Hematopoietic multipotent progenitor cell treated with erythropoietin and hydrocortisone succinate and interleukin-3 and kit ligand, for 8 days (in vitro differentiated cells): ENCODE measurements at places on chromosomes 2 and 18.
A peak's percentile ranks its signal among the peaks of the same experiment; 100 is the strongest.

GRCh38 chr2:160700021-160700814 lies 206.6 kb upstream of the RBMS1 start:
- no peak for DNase-seq

DNA sequence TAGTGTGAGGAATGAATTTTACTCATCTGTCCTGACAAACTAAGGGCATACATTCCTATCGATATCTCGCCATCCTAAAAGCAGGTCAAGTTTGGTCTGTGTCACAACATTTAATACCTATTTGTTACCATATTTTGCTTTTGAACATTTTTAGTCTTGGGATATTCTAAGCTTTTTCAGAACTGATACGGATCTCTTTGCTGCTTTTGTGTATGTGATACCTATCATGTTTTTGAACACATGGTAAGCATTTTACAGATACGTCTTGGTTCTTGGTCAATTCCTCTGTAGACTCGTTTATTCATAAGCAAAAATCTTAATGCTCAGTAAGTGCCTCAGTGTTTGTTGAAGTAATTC lies 592 bp downstream of the ZNF397 start:
- no peak for DNase-seq

DNA sequence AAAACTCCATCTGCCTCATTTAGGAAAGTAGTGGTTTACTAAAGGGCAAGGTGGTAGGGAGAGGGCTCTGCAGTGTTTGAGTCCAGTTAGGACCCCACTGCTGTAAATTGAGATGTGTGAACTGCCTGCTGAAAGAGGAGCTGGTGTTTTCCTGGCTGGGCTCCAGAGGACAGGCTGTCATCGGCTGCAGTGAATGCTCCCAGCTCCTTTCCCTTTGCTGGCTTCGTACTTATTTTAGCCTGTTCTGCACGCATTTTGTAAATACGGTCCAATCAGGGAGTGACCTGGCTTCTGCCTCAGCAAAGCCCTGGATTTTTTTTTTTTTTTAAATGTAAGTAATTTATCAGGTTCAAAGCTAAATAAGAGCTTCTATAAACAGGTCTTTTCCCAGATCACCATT lies 37.5 kb downstream of the SLC4A3 start:
- no peak for DNase-seq

DNA sequence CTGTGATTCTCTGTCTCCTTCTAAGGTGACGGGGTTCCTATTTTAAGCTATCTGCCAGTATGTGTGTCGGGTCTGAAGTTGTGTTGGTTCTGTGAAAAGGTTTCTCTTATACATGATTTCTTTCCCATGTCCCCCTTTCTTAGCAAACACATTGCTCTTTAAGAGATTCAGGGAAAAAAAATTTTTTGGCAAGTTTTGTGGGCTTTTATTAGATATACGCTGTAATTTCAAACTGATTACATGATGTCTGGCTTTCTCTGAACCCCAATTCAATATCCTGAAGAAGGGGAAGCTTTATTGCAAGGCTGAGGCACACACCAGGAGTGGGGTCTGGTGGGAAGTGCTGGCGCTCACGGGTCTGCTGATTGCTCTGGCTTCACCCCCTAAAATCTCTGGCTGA lies 210.6 kb downstream of the AGPS start:
- no peak for DNase-seq

- DNase-seq = no peak
These were observed 122.8 kb upstream of the L3MBTL4 start for GRCh38 chr18:6537475-6537874.

DNA sequence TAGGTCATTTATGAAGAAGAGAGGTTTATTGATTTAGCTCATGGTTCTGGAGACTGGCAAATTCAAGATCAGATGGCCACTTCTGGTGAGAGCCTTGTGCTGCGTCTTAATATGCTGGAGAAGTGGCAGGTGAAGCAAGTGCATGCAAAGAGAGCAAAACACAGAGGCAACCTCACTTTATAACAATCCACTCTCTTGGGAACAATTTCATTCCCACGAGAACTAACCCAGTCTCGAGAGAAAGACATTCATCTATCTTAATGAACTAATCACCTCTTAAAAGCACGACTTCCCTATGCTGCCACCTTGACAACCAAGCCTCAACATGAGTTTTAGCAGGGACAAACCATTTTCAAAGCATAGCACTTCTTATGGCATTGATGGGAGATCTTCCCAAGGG lies 186.5 kb upstream of the RASGRP3 start:
- no peak for DNase-seq

- peak; percentile 35 for DNase-seq
These were observed 15.6 kb downstream of the TRABD2A start for GRCh38 chr2:84865181-84865783.

DNA sequence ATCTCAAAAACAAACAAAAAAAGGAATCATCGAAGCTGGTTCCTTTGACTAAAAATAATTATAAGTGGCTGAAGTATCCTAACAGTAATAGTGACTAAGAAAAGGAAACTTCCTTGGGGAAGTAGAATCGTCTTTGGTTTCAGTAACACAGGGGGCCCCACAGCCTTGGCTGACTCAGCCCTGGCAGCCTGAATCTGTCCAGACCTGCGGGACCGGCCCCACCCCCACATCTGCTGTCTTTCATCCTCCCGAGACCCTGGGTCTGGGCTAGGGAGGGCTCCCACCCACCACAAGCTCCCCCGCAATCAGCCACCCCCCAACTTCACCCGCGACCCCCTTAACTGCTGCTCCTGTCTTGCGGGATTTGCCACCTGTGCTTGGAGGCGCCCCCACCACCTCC lies 1452.6 kb upstream of the ACVR2A start:
- no peak for DNase-seq

DNA sequence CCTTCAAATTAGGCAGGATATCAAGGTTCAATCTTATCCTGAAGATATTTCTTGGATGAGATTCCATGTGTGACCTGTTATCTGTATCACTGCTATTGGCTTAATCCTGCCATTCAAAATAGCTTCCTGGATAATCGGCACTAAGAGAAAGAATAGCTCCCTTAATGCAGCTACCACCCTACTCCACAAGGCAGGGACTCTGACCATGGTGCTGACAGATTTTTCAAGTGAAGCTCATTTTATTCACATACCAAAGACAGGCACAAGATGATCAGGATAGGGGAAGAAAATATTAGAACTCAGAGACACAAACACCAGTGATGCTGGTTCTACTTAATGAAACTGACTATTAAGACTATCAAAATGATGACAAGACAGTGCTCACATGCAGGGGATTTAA lies 74.9 kb downstream of the ORC4 start:
- no peak for DNase-seq

DNA sequence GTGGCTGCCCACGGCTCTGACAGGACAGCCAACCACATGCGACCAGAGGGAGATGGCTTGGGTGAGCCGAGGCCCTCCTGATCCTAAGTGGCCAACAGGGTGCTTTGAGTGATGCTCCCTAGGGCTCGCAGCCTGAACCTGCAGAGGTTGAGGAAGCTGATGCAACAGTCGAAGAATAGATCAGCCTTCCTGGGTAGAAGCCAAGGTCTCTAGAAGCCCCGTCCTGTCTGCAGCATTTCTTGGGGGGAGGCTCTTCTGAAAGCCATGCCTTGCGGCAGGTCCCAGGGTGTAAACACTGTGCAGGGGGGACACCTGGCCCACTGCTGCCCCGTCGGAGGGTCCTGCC lies 136.4 kb downstream of the HDAC4 start:
- DNase-seq = no peak

- peak; percentile 23 for DNase-seq
These were observed 2.8 kb upstream of the INPP4A start for GRCh38 chr2:98441706-98442450.

GRCh38 chr2:54208364-54209240 lies 47.4 kb downstream of the TSPYL6 start:
- no peak for DNase-seq

GRCh38 chr2:67581751-67582150 lies 184.6 kb downstream of the ETAA1 start:
- DNase-seq = peak; percentile 4

GRCh38 chr2:177275743-177276055 lies 11.2 kb upstream of the NFE2L2 start:
- DNase-seq = no peak

GRCh38 chr2:132701810-132702209 lies 31.8 kb upstream of the LYPD1 start:
- no peak for DNase-seq

- no peak for DNase-seq
These were observed 1845.6 kb upstream of the PIK3C3 start for GRCh38 chr18:40109252-40110049.

DNA sequence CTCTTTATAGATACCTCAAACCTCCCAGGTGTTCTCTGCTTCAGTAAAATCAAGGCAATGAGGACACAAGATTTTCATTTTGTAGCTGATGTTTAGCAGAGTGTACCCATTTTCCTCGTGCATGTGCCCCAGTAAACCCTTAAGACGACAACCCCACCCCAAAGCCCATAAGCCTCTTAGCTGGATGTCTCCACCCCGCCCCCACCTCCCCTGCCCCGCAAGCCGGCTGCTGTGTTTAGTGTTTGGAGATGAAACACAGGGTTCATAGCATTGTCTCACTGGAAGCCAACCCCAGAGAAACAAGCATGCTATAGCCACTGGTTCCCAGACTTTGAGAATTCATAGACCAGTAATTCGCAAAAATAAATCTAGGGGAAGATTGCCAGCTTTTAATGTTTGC lies 5.8 kb upstream of the SAG start:
- DNase-seq = no peak

GRCh38 chr2:226179010-226179409 lies 620.6 kb downstream of the IRS1 start:
- no peak for DNase-seq

- DNase-seq = peak; percentile 24
These were observed 584 bp upstream of the DNER start for GRCh38 chr2:229714736-229715541.

DNA sequence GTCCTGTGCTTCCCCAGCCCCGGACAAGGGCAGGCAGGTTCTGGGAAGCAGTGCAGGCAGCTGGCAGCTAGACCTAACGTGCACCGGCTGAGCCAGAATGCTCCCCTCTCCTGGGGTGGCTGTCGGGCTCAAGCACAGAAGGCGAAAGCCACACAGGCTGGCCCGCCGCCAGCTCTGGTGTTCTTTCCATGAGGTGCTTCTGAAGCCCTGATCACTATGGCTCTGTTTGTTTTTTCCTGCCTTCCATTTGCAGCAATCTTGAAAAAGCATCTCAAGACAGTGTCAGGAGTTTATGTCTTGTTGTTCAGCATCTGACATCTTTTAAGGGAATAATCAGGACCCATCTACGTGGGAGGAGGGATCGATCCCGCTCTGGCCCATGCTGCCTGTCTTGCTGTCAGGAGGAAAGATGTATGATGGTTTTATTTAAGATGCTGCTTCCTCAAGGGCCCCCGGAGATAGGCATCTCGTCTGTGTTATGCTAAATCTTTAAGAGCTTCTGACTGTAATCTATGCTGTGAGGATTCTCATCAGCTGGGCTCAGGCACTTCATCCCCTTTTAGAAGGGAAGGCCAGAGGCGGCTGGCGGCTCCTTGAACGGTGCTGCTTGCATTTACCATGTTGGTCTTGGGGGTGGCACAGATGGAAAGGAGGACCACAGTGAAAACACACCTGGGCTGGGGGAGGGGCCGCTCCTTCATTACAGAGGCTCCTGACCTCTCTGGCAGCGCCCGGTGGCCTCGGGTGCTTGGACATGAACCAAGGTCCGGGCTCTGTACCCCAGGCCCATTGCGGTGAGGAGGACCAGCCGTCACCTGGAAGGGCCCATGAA lies 118.5 kb upstream of the HDAC4 start:
- DNase-seq = peak; percentile 17

- DNase-seq = no peak
These were observed 184.5 kb upstream of the CWC22 start for GRCh38 chr2:180191432-180192124.

DNA sequence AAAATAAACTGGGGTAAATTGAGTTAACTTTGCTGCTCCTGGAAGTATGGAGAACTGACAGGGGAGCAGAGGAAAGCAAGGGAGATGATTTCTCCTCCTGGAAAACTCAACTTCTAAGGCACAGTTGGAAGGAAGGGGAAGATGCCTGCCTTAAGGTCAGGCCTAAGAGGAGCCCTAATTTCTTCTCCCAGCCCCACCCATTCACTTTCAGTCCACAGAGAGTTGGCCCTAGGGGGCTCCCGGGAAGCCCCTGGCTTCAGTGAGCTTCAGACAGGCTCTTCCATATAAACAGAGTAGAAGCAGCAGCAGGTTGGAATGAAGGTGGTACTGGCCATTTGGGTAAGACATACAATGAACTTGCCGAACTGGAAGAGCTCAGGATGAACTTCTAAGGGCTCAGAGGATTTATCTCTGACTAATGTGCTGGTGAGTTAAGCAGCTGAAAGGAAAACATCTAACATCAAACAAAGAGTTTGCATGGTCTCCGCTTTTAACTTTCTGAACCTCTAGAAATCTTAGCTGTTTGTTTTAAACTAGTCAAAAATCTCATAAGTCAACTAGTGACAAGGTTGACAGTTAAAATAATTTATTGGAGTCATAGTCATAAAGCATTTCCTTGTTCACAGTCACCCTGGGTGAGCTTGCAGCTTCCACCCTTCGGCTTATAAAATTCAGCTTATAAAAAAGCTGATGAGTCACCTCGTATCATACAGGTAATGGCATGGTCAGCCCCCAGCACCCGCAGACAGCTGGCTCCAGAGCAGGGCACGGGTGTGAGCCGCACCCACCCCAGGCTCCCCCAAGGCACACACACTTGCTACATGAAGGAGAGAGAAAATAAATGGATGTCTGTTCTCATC lies 9.8 kb downstream of the MALL start:
- no peak for DNase-seq

DNA sequence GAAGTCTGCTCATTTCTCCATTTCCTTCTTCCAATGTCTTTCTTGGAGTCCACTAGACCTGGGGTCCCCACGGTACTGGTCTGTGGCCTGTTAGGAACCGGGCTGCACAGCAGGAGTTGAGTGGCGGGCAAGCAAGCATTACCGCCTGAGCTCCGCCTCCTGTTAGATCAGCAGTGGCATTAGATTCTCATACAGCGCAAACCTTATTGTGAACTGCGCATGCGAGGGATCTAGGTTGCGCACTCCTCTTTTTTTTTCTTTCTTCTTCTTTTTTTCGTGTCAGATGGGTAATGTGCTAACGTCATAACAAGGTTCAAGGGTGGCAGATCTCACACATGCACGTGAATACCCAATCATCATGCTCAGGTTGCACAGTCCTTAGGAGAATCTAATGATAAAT lies 53.1 kb upstream of the DLX2 start:
- DNase-seq = no peak

DNA sequence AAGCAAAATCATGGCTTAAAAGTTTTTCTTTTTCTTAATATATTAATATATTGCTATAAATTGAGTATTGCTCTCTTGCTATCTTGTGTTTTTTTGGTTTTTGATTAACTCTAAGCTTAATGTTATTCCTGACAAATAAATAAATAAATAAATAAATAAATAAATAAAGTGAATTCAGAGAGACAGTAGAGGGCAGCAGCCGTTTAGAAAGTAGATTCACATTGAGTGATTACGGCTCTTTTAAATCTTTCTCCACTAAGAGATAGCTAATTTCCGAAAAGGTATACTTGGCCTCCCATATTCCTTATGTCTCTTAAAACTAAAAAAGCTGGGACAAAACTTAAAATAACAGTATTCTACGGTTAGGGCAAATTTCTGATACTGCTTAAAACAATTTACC lies 34.3 kb downstream of the MSH2 start:
- DNase-seq = peak; percentile 31
